RWPE1 (cell line): ENCODE measurements at places on chromosomes 5 and 9.

GRCh38 chr5:6361101-6361500 is 17.2 kb downstream of the MED10 start:
- no peak for DNase-seq

- DNase-seq, result no peak
These were observed 6.8 kb downstream of the GZMK start for GRCh38 chr5:55030676-55031369.

GRCh38 chr9:90659650-90660364 is 17.2 kb upstream of the DIRAS2 start:
- peak; percentile 41 for DNase-seq

DNA sequence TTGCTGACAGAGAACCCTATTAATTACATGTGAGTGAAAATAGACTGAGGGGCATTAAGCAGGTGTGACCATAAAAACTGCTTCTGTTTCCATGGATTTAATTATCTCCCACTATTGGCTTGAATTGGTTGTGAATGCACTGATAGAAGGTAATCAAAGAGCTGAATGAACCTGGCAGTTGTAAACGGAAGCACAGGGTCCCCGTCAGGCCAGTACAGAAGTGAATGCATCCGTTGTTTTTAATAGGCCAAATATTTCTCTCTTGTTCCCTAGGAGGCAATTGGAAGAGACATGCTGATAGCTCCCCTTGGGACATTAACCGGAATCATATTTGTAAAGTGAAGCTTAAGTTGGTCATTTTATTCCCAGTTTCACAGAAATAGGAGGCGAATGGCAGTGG is 147.0 kb downstream of the CAVIN4 start:
- DNase-seq, result no peak

- DNase-seq, result no peak
These were observed 288.1 kb downstream of the GABRB2 start for GRCh38 chr5:161258438-161258837.

DNA sequence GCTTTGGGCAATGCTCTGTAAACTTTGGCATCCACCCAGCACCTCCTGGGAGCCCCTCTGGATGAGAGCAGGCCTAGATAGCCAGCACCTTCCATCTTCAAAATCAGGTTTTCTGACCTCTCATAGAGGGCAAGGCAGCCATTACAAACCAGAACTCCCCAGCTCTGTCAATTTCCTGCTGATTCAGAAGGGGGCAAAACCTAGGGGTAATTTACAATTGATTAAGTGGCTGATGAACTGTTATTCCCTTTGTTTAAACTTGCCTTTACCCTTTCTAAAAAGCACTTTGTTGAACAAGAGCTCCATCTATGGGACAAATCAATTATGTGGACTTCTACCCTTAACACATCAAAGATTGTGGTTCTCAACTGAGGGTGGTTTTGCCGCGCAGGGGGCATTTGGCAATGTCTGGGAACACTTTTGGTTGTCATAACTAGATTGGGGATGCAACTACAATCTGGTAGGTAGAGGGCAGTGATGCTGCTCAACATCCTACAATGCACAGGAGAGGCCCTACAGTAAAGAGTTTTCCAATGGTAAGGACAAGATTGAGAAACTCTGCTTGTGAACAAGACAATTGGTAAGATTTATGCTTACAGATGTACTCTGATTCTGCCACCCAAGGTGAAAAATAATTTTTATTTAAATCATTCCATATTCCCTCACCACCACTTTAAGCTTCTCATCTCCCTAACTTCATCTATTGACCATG is 184.1 kb downstream of the MARCHF11 start:
- DNase-seq, result peak; percentile 16

- no peak for DNase-seq
These were observed 42.6 kb upstream of the BICD2 start for GRCh38 chr9:92807031-92807756.

DNA sequence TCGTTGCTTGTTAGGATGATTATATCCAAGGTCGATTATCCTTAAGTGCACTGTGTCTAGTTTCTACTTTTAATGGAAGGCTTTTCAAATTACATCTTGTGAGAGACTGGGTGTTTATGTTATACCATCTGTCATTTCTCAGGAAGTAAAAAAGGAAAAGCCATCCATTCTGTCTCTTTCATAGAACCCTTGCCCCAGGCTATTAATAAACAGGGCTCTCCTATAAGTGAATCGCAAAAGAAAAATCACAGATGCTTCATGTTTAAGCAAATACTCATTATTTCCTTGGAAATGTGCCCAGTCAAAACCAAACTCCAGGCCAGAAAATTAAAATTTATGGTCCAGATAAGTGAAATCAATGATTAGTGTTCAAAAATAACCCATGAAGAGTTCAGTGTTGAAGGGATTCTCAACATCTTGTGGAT is 58.1 kb downstream of the STARD4 start:
- peak; percentile 38 for DNase-seq

DNA sequence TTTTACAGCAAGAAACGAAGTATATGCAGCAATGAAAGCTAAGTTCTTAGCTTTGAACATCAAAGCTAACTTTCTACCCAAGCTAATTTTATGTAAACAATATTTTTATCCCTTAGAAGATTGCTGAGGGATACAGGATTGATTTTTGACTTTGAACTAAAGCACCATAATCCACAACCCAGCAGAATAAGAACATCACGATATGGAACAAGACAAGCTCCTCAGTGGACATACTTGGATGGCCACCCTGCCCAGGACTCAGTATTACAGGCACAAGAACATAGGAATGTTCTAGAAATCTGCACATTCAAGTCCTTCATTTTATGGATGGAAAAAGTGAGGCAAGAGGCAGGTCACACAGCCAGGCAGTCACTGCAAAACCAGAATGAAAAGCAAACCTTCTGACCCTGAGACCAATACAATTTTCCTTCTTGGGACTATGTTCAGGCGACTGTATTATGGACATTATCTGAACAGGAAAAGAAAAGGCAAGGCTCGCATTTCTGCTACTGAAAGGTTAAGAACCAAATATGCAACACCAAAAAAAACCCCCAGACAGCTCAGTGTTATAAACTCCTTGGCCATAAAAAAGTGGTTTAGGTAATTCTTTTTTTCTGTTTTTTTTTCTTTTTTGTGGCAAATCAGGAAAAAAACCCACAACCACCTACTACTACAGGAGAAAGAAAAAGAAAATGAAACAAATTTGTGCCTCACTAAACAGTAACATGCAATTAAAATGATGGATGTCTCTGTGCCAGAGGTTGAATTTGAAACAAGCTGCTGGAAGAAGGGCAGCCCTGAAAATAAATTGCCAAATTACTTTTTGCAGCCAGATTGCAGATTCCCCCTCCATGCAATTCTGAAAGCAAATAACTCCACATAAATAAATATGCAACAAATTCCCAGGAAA is 25.4 kb downstream of the EPB41L4B start:
- DNase-seq, result no peak

- DNase-seq, result no peak
These were observed 258.4 kb downstream of the ZSWIM6 start for GRCh38 chr5:61590473-61590872.

DNA sequence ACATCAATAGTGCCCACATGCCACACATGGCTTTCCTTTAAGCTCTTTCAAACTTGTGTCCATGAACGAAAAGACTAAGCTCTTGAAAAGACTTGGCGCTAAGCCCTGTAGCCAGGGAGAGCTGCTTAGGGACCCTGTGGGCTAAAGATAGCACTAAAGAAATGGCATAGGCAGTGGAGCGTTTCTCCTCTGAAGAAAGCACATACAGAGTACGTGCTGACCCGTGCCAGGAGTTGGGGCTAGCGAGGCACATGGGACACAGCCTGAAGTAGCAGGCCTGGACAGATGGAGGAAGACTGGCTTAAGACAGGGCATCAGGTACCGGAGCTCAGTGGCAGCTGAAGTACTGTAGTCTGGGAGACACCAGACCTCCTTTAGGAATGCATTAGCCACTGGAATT is 39.7 kb downstream of the ADGRV1 start:
- DNase-seq, result no peak

DNA sequence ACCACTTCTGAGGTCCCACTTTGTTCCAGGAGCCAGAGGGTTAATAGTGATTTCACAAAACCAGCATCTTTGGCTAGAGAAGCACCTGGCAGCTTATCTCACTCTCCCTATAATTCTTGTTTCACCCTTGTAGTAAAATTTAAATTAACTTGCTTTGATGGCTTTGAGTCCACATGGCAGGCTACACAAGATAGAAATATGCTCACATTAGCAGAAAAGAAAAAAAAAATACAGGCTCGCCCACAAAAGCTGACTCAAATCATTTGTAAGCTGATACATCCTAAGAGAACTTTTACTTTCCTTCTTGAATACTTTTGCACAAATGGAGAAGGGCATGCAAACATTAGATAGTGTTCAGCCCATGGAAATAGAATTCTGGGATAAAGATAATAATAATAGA is 36.2 kb downstream of the TNFSF15 start:
- DNase-seq, result no peak

GRCh38 chr9:8696516-8696915 is 896.9 kb upstream of the DMAC1 start:
- no peak for DNase-seq
